ENCODE measurements at places on chromosomes 3 and 15.
A peak's percentile ranks its signal among the peaks of the same experiment; 100 is the strongest.

DNA sequence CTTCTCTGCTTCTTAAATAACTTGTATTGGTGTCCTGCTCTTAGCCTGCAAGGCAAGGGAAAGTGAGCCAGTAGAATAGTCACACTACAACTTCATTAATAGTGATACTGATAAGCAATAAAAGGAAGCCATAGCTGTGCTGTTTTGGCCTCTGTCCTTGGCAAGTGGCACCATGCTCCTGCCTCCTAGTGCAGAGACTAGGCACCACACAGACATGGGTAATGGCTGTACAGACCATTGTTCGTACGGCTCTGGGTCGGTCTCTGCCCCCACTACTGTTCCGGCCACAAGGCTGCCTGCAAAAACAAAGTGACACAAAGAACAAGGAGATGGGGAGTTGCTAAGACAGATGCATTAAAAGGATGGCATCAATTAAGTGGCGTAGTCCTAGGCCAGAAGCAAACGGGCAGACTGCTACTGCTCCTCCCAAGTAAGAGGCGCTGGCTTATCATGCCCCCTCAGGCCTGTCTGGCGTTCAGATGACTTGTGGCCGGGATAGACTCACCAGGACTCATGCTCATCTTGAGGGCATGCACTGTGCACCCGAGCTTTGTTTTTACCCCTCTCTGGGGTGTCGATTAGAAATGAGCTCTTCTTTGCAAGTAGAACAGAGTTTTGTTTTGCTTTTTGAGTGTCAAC is 75.6 kb downstream of the TRAK1 start:
- no peak for DNase-seq

- DNase-seq: no peak
Measured at GRCh38 chr3:77404871-77405270, 365.0 kb downstream of the ROBO2 start.

DNA sequence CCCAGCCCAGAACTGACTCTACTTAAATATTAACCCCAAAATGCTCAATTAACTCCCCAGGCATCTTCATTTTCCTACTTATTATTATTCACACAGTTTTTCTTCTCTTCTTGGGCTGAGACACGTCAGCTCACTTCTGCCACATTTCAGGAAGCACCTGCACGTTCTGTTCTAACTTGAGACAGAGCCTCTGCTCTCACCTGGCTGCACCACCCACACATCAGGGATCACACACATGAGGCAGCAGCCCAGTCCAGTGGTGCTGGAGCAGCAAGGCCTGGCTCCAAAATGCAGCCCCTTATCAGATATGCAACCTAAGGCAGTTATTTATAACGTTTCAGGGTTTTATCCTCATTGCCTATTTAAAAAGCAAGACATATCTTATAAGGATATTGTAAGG is 127.5 kb downstream of the OSBPL10 start:
- no peak for DNase-seq

DNA sequence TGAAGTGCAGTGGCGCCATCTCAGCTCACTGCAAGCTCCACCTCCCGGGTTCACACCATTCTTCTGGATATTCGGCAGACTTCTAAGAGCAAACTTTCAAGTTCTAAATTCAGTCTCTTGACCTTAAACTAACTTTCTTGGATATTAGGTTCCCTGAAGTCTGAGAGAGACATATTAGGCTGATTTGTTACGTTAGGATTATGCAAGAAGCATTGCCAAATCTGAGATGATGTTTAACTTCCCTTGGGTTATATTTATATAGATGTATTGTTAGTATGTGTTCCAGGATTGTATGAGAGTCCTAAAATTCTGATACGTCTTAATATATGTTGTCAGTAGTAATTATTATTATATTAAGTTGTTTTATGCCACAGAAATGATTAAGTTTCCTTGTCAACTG is 80.1 kb downstream of the SLC6A1 start:
- DNase-seq: peak; percentile 24

DNA sequence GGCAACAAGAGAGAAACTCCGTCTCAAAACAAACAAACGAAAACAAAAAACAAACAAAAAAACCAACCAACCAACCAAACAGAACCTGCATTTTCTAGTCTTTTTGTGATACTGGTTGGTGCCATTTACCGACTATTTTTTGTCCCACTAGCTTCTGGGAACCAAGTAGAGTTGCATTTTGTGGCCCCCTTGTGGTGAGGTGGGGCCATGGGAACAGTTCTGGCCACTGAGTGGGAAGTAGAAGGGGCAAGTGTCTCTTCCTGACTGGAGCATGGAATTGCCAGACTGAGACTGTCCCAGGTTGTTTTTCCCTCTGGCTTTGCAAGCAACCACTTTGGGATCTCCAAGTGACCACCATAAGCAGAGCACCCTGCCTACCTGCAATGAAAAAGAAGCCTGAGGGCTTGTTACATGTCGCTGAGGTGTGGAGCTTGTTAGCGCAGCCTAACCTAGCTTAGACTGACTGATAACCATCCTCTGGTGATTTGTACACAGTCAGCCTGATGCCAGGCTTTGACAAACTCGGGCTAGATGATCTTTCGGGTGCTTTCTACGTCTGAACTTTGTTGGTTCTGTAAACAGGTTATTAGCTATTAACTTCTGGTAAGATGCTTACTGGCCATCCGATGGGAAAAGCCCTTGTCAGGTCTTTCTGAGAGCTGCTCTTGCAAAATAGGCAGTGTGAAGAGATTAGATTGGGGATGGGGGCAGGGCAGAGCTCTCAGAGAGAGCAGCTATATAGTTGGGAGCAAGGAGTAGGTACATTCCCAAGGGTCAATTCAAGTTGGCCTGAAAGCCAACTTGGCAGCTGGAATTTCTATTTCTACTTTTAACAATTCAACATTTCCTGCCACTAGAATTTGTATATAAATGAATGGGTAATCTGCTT is 172.2 kb downstream of the SSR3 start:
- DNase-seq: peak; percentile 45

DNA sequence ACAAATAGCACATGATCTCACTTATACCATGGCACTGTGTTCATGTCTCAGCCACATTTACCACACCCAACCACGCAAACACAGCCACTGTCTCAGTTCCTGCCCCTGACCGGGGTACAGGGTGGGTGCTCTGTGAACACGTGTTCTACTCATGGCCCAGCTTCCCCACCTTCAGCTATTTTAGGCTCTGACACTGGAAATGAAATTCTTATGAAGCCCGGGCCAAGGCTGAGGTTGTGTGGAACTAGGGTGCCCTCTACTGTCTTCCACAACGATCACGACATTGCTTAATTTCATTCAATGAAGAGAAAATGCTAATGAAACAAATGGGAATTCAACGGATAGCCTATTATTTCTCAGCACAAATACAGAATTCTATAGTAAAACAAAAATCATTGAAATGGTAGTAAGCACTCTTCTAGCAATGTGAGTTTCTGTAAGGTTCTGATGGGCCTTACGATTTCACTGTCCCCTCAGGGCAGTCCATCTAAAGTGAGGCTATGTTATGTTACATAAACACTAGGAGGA is 2.1 kb upstream of the GABRA5 start:
- peak; percentile 49 for DNase-seq

- peak; percentile 47 for DNase-seq
Measured at GRCh38 chr3:100107221-100107814, 7.0 kb downstream of the FILIP1L start.

- no peak for DNase-seq
Measured at GRCh38 chr15:99477791-99478471, 87.9 kb upstream of the MEF2A start.

- DNase-seq: no peak
Measured at GRCh38 chr15:92343924-92344643, 49.6 kb upstream of the ST8SIA2 start.

DNA sequence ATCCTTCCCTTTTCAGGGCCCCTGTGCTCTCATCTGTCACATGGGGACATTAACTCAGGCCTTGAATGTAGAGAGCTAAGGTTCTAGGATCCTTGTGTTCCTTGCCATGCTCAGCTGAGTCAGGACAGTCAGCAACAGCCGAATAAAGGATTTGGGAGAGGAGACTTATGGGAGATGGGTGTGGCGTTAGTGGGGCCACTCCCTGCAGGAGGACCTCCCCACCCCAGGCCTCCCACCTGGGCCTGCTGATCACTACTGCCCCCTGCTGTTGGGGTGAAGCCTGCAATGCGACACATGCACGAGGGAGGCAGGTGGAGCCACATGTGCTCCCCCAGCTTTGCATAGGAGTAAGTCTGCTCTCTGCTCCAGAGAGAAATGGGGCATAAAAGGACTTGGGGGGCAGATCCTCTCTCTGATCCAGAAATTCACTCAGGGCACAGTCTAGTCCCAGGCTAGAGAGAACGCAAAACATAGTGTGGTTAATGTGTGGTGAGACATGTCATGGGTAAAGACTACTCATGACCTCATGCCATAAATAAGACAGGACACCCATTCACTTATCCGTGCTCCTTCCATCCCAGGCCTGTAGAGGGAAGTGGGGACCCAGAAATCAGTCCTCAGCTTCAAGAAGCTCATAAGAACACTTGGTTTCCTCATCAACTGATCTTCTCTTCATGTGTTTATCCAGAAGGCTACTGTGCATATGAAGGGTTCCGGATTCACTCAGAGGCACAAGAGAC is 19.4 kb downstream of the RBP1 start:
- peak; percentile 39 for DNase-seq

DNA sequence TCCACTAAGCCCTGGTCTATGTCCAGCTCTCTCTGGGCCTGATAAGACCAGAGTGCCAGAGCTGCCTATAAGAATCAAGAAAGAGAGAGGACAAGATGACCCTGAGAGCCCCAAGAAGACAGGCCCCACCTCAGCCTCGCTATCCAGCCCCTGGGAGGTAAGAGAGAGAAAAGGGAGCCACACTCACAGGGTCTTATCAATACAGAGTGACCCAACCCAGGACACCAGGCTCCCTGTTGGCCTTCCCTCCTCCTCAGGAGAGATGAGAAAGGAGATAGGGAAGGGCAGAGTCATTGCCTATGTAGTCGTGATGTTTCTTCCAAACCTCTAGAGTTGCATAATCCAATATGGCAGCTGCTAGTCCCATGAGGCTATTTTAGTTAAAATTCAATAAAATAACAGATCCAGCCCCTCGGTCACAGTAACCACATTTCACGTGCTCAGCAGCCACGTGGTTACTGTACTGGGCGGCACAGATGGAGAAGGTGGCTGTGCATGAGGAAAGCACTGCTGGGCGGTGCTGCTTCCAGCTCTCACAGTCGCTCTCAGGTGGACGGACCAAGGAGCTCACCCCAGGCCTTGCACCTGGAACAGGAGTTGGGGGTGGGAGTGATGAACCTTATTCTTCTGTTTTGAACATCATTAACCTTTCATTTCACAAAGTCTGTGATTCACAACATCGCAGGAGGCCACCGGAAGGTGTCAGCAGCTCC is 525.8 kb downstream of the SHQ1 start:
- no peak for DNase-seq

GRCh38 chr3:123285479-123285878 is 83.7 kb downstream of the SEC22A start:
- no peak for DNase-seq

- DNase-seq: no peak
Measured at GRCh38 chr3:143163562-143164100, 44.1 kb downstream of the CHST2 start.

DNA sequence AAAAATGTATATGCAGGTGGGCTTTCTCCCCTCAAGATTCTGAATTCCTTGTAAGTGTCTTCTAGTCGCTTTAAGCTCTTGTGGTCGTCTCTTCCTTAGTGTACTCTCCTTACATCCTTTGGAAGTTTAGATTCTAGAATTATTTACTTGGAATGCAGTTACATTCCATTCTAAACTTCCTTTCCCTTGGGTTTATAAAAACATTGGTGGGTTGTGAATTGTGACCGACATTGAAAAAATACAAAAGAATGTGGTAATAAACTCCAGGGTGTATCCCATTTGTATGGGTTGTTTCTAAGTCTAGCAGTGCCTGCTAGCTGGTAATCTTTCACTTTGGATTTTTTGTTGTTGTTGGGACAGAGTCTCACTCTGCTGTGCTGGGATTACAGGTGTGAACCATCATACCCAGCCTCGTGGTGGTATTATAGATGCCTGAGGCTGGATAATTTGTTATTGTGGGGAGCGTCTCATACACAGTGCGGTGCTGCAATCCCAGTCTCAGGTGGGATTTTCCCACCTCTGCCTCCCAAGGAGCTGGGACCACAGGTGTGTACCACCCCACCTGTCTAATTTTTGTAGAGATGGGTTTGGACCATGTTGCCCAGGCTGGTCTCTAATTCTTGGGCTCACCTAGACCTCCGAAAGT is 9.1 kb downstream of the CHD2 start:
- no peak for DNase-seq

GRCh38 chr3:99481561-99481960 is 156.8 kb upstream of the COL8A1 start:
- no peak for DNase-seq

DNA sequence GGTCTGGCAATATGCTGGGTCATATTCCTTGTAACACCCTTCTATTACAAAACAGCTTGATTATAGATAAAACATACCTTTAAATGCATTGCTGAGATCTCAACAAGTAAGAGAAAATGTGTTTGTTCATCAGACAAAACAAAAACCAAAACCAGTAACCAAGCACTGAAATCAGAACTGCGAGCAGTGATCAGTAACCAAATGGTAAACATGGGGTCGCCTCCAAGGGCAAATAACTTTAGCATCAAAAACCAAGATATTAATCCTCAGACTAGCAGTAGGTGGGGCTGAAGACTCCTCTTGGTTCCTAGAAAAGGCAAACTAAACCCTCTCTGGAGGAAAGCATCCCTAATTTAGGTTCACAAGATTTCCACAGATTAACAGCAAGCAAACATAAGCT is 6.6 kb upstream of the HESX1 start:
- DNase-seq: no peak

GRCh38 chr3:3087716-3088465 is 22.3 kb downstream of the IL5RA start:
- DNase-seq: no peak

- DNase-seq: no peak
Measured at GRCh38 chr15:32119694-32120330, 89.5 kb downstream of the CHRNA7 start.

- DNase-seq: no peak
Measured at GRCh38 chr3:63905731-63906620, 6.2 kb downstream of the SCAANT1 start.

DNA sequence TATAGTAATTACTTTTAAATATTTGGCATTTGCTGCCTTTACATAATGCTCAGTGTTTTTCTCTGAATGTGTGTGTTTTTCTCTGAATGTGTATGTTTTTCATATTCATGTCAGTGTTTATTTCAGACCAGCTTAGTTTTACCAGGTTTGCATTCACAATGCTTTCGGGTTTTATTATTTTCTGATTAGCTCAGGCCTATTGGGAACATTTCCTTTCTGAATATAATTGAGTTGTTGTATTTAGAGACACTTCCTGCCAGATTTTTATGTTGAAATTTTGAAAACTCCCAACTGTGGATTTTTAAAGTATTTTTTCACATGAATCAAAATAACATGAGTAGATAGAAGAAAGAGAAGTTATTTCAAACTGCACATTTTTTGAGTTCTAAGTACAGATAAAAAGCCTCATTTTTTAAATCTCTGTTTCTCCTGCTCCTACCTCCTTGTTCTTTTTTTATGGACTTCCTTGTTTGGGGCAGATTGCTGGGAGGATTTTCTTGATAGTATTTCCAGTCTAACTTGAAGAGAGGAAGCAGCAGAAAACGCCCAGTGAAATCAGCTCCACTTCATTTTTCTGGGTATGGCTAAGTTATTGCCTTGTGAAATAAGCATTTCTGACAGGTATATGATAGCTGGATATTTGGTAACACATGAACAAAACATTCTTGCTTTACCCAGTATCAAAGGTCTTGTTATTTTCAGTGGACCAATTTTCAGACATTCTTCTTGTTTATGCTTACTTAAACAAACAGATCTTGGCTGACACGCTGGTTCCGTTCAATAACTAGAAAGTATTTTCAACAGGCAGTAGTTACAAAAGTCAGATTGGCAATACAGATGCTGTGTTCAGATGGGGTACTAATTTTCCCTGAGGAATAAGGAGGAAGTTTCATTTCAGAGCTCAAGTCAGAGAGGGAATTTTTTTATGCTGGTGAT is 70.7 kb downstream of the RIOX2 start:
- DNase-seq: peak; percentile 10
